Mesendoderm (in vitro differentiated cells): ENCODE measurements at places on chromosomes 2 and 18.

DNA sequence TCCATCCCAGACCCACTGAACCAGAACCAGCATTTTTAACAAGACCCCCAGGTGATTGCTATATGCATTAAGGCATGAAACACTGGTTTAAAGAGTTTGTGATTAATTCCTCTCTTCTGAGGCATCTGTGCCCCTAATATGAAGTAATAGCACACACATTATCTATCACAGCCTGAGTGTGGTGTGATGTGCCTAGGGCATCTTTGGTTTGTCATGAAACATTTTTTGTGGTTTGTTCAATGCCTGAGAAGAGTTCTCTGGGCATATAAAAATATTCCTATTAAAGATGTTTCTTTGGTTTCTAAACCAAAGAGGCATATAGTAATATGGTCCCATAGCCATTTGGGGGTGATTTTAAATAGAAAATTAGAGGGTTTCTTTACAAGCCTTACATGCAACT is 221.7 kb upstream of the SPOPL start:
- no peak for DNase-seq

- no peak for DNase-seq
Measured at GRCh38 chr18:10416065-10416464, 38.4 kb upstream of the APCDD1 start.

GRCh38 chr2:98909317-98910211 is 26.5 kb downstream of the CRACDL start:
- peak; percentile 86 for DNase-seq

DNA sequence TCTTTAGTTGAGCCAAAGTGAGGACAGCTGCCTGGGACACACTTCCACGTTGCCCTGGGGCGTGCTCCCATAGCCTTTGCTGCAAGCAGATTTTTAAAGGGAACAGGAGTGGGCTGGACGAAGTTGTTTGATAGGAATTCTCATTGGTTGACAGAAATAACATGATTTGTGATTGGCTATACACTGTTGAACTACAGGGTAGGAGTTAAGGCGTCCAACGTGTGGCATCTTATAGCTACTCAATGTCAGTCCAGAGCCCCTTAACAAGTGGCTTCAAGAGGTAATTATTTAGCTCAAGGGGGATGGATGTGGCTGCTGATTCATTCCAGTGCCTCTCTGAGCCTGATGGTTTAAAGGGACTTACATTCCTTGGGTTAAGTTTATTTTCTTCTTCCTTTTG is 65.5 kb downstream of the ACAA2 start:
- peak; percentile 59 for DNase-seq

- no peak for DNase-seq
Measured at GRCh38 chr2:219688560-219689445, 61.4 kb downstream of the SLC4A3 start.

GRCh38 chr18:26044807-26045206 is 45.6 kb downstream of the SS18 start:
- DNase-seq, result no peak

DNA sequence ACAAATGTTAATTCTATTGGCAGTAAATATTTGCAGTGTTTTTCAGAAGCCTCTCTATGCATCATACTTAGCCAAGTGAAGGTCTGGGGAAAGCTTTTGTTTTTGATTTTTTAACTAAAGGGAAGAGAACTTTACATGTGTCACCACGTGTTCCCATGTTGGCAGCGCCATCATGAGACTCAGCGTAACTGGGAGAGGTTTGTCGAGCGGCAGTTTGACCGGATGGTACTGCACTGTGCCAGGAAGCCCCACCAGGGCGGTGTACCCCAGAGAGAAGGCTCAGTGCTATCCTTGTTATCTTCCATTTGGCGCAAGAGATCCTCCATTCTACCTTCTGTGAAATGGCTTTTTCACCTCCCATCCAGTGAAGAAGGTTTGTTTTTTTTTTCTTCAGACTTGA is 38.5 kb downstream of the KIF5C start:
- no peak for DNase-seq

- DNase-seq, result no peak
Measured at GRCh38 chr2:42860319-42861094, 68.1 kb upstream of the HAAO start.

DNA sequence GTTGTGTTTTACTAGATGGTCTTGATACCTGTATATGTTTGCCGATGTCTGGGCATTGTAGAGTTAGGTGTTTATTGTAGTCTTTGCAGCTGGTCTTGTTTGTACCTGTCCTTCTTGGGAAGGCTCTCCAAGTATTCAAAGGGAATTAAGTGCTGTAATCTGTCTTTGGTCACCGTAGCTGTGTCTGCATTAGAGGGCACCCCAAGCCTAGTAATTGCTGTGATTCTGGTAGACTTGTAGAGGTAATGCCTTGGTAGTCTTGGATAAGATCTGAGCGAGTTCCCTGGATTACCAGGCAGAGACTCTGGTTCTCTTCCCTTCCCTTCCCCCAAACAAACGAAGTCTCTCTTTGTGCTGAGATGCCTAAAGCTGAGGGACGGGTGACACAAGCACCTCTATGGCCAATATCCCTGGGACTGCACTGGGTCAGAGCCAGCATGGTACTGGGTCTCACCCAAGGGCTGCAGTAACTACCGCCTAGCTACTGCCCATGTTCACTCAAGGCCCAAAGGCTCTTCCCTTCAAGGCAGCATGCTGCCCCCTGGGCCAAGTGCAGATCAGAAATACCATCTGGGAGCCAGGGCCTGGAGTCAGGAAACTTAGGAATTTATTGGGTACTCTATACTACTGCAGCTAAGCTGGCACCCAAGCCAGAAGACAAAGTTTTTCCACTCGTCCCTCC is 27.1 kb downstream of the STPG4 start:
- DNase-seq, result peak; percentile 49

- DNase-seq, result no peak
Measured at GRCh38 chr2:156505696-156506095, 69.5 kb downstream of the GPD2 start.

GRCh38 chr18:31275722-31276463 is 42.1 kb upstream of the DSG1 start:
- no peak for DNase-seq

- no peak for DNase-seq
Measured at GRCh38 chr2:127218812-127219170, 1.3 kb downstream of the CYP27C1 start.

DNA sequence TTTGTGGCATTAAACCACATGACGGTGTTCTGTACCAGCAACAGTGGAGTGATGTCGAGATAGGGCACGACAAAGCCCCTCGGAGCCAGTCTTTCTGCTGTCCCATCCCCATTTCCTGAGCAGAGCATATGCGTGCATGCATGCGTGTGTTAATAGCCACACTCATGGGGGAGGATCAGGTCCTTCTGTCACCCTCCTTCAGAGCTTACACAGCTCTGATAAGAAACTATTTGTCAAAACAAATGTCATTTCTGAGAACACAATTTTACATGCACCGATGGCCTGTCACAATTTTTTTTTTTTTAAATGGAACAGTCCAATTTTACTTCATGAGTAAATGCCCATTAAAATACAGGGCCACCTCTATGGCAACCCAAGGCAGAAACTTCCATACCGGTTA is 95.9 kb upstream of the ZBTB14 start:
- no peak for DNase-seq

DNA sequence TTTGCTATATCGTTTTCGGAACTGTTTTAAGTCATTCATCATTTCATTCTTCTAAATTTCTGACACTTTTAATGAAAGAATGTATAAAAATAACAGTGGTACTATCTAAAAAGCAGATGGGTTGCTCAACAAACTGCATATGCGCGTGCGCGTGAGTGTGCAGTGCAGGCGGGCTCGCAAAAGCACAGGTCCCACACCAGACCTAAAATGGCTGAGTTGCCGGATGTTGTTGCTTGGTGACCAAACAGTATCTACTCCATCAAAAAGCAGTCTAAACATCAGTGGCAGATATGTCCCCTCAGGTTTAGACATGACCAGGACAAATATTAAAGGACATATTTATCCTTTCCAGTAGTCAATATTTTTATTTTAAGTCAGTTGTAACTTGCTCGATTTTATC is 5.1 kb downstream of the NOL4 start:
- DNase-seq, result no peak

DNA sequence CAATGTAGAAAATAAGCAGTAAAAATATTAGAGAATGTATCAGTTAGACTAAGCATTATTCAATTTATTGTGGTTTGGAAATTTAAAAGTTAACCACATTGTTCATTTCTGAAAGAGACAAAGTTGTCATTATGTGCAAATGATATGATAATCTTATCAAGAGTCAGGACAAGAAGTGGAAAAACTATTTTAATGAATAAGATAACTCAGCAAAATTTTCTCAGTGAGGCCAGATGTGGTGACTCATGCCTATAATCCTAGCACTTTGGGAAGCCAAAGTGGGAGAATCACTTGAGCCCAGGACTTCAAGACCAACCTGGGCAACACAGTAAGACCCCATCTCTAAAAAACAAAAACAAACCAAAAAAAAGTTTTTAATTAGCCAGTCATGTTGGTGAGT is 39.5 kb upstream of the CERS6 start:
- DNase-seq, result no peak

DNA sequence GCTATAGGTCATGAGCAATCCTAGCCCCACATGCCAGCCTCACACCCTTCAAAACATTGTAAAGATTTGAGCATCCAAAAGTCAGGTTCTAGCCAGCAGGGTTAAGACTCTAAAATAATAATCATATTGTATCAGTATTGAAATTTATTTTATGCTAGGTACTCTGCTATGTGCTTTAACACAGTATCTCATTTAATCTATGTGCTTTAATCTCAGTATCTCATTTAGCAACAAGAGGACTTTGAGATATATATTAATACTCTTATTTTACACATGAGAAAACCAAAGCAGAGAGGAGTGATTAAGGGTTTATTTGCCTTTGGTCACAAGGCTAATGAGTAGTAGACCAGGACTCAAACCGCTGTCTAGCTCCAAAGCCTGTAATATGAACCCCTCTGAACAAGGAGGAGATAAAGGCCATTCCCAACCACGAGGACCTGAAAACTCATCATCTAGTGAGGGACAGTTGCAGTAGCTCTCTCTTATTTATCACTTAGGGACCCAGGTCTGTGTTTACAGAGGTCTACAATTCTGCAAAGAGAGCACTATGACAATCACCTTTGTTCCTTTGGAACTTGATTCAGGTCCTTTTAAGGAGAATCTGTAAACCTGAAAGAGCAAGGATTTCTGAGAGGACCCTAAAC is 116.5 kb upstream of the SERTAD2 start:
- DNase-seq, result no peak

DNA sequence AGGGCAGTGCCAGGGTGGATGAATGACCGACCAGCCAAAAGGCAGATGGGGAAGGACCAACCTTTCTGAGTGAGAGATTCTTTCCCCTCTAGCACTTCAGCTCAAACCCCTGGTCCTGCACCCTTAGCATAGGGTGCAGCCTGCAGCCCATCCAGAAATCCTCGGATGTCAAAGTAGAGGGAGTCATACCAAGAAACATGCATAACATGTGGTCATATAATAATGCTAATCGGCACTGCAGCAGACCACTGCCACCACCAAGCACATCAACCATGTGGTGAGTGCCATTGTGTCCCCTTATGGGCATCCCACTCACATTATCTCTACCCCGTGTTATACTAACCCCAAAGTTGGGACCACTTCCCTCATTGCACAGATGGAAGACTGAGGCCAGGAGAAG is 17.7 kb downstream of the ATOH8 start:
- no peak for DNase-seq

- DNase-seq, result no peak
Measured at GRCh38 chr2:10368491-10369231, 66.0 kb downstream of the HPCAL1 start.

DNA sequence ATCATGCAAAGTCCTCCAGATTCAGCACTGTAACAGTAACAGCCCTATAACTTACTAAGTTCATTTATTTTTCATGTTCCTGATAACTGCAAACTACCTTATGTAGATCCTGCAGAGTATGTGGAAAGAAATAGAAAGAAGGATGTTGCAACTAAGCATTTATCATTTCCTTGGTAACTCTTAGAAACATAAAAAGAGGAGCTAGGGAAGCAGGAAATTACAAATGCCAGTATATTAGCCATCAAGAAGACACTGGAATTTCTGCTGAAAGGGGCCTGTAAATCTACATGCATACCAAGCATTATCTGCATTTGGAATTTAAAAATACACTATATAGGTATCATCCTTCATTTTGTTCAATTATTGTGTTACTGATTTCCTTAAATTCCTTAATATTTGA is 66.8 kb downstream of the PDE11A start:
- no peak for DNase-seq

GRCh38 chr2:235847576-235847975 is 320.6 kb downstream of the GBX2 start:
- DNase-seq, result no peak

- DNase-seq, result no peak
Measured at GRCh38 chr2:113854970-113855740, 34.7 kb upstream of the ACTR3 start.

DNA sequence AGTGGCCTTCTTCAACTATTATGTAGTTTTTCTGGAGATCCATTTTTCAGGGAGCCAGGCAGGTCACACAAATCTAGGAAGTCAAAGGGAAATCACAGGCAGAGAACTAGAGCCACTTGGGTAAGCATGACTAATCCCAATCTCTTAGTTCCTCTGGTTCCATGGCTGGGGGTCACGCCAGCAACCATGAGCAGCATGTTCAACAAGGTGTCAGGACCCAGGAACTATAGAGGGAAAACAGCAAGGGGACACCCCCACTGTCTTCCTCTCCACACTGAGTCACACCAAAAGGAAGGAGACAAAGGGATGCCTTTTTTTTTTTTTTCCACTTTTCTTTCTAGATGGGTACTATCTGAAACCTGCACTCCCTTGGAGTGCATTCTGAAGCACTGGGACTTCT is 250.9 kb downstream of the OTX1 start:
- peak; percentile 50 for DNase-seq

DNA sequence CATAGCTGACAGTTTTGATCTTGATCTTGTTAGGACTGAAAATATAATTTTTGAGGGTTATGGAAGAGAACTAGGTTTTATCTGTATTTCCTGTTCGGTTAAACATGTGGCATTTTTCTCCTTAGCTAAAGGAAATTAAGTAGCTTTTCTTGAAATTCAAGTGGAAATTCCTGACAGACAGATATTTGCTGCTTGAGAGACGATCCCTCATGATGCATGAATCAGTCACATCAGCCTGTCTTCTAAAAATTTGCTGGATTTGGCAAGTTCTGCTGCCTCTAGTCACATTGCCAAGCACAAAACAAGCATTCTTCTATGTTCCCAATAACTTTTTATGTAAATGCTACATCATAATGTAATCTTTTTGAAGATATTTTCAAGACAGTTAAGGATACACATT is 201.8 kb upstream of the ATP5MC3 start:
- no peak for DNase-seq

- DNase-seq, result no peak
Measured at GRCh38 chr2:238376884-238377391, 49.8 kb upstream of the ASB1 start.

GRCh38 chr2:165815299-165816141 is 21.5 kb upstream of the GALNT3 start:
- DNase-seq, result no peak

DNA sequence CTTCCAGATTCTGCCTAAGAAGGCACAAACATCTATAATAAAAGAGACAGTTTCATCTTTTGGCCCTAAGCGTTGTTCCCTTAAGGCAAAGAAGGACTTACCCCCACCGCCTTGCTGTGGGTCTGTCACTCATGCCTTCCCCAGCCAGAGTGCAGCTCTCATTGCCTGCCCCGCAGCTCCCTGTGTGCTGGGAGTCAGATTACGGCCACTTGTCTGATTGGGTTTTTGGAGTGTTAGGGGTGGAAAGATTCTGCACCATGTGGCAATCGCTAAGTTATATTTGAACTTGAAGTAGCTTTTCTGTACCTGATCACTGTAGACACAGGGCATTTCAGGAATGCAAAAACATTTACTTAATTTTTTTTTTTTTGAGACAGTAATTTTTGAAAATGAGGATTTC is at the start of gene AQP4:
Gene AQP4 (minus strand): TSS at position 151 of the 400 bp plus-strand sequence. CDS start 18 bp downstream, at position 133.
- no peak for DNase-seq

- no peak for DNase-seq
Measured at GRCh38 chr2:223641082-223641481, 38.9 kb upstream of the SCG2 start.
